ENCODE measurements at places on chromosomes 7 and 10. TPM values are rescaled to one million over a fixed set of nuclear protein-coding genes. Genes with fewer than 3 reads are reported as not detected.

The CELF2 gene
- 111 TPM for total RNA-seq

The VSTM4 gene
- total RNA-seq = 0.20 TPM

The KNDC1 gene
- 0.54 TPM for total RNA-seq

DNA sequence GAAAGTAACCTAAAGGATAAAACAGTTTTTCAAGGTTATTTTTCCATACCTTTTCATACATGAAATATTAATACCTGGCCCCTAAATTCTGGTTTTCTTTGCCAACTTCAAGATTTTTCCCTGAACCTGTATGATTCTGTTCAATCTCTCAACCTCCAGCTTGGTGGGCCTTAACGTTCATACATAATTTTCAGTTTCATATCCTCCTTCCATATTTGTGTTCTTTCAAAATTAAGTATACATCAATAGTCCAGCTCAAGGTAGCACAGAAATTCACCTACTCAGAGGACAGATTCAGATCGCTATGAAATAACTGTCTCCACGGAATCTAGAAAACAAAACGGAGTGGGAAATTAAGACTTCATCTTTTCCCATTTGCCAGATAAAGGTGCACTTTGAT lies 505.8 kb upstream of the GHITM start:
- DNase-seq = no peak
- no peak overlapping the region for H3K4me3 ChIP-seq
- H3K4me1 ChIP-seq = no peaks in the 10 kb centered on the region
- no peak overlapping the region for H3K27ac ChIP-seq
- H3K27me3 ChIP-seq = no peaks in the 10 kb centered on the region
- H3K36me3 ChIP-seq = no peaks in the 10 kb centered on the region

- DNase-seq = no peak
- no peak overlapping the region for H3K27ac ChIP-seq
- H3K4me1 ChIP-seq = peaks cover 12% of the 10 kb centered on the region
- no peaks in the 10 kb centered on the region for H3K36me3 ChIP-seq
- H3K4me3 ChIP-seq = no peak overlapping the region
- H3K27me3 ChIP-seq = peaks cover 12% of the 10 kb centered on the region
Measured at GRCh38 chr10:63866747-63867140, 345.5 kb downstream of the REEP3 start.

DNA sequence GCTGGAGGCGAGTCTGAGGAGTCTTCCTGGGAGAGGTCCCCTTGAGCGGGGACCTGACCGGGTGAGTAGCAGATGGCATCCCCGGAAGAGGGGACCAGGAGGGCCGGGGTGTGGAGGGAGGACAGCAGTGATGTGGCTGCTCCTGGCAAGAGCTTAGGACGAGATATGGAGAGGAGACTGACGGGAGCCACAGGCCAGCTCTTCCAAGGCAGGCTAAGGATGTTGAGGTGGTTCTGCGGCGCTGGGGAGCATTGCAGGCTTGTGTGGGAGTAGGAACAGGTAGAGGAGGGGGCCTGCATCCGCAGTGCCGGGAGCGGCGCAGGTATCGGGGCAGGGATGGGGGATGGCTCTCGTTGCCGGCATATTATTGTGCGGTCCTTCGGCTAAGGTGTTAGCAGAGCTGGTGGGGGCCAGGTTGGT lies 76.7 kb upstream of the ANLN start:
- no peaks in the 10 kb centered on the region for H3K36me3 ChIP-seq

Data from activated T-helper 1 cell treated with anti-CD3 and anti-CD28 coated beads, Interleukin-12 subunit alpha, Interleukin-12 subunit beta, Interleukin-2, Interleukin-4 antibody, amounts not matched to agents 30 ng/mL and 10 ng/mL and 1 ng/mL, durations not matched to agents 14 hours and 24 hours and 36 hours (primary cell).